Left lobe of liver (tissue), 2 donors: ENCODE measurements at places on chromosomes 5 and 9. TPM values are rescaled to one million over a fixed set of nuclear protein-coding genes. Genes with fewer than 3 reads are reported as not detected.

Gene SETD9
- 7.1 TPM for total RNA-seq

Gene SLC34A3
- not detected for total RNA-seq

Gene SHISAL2B
- total RNA-seq, result not detected

Gene HTR4
- total RNA-seq, result not detected

DNA sequence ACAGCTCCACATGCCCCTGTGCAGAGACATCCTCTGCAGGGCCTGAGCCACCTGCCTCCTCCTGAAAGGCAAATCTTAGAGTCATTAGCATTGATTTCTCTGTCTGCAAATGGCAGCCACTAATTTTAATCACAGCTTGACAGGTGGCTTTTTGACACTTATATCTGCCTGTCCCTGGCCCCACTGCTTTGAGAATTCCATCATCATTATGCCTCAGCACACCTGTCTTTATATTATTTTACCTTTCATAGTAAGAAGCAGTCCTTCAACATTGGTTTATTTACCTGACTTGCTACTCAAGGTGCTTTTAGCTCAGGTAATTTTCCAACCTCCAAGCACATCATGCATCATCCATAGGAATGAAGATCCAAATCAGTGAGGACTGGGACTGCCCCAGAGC, 451.3 kb downstream of the MTRR start:
- DNase-seq, result no peak

DNA sequence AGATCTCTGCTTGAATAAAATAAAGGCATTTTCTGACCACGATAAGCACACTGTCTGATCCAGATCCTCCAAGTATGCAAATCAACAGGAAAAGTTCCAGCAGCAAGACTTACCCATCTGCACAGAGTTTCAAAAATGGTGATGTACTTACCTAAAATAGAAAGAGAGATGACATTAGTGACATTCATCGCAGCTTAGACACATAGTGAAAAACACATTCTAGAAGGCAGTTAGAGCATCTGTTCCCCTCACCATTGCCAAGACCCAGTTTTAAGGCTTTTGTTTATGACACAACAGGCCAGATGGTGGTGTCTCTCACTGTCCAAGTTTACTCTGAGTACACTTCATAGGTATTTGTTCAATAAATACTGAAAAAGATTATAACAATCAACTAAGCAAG, 207.7 kb downstream of the PDE4D start:
- no peak for DNase-seq

GRCh38 chr5:173741087-173741486, 124.6 kb upstream of the BOD1 start:
- DNase-seq, result no peak

- no peak for DNase-seq
Observed at GRCh38 chr5:127092690-127093089, 19.4 kb upstream of the C5orf63 start.

- no peak for DNase-seq
Observed at GRCh38 chr9:69549310-69550202, 122.6 kb downstream of the APBA1 start.

GRCh38 chr5:112958093-112959088, 18.2 kb upstream of the DCP2 start:
- DNase-seq, result peak; percentile 51
